Colonic mucosa (tissue), 4 donors: ENCODE measurements at places on chromosomes 6 and 20. TPM values are rescaled to one million over a fixed set of nuclear protein-coding genes. Genes with fewer than 3 reads are reported as not detected.
A peak's percentile ranks its signal among the peaks of the same experiment; 100 is the strongest.

- no peak overlapping the region for H3K4me3 ChIP-seq
- H3K27me3 ChIP-seq = no peaks in the 10 kb centered on the region
- no peak overlapping the region for H3K27ac ChIP-seq
- no peaks in the 10 kb centered on the region for H3K36me3 ChIP-seq
- H3K4me1 ChIP-seq = no peaks in the 10 kb centered on the region
- DNase-seq = no peak
These were observed 190.1 kb downstream of the CDH4 start for GRCh38 chr20:61442075-61442670.

DNA sequence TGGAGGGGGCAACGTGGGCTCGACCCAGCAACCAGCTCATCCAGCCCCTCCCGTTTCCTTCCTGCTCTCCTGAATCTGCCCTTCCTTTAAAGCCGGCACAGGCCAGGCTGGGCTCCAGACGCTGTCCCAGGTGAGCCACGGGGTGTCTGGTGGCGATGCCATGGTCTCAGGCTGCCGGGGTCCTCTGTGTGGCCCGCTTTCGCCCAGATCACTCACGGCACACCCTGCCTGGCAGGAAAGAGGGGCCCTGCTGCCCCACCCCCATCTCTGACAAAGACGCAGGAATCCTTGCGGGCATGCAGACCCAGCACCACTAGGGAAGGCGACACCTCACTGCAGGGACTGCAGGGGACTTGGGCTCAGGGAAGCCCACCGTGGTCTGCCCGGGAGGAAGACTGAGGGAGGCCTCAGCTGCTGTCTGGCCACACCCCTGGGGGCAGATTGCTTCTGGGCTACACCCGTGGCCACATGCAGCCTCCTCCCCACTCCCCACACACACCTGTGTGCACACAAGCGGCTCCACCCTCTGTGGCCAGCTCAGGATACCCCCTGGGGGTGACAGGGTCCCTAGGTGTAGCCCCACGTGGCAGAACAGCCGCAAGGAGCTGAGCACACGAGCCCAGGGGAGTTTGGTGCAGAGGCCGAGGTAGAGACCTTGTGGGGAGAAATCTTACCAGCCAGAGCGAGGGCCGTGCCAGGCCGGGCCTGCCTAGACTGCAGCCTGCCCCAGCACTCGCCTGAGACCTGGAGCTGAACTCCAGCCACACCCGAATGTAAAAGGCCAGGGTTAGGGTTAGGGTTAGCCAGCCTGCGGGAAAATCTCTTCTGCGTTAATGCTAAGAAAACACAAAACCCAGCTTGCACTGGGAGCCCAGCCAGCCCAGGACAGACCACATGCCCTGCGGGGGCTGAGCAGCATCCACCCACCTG, 104.6 kb downstream of the DLL1 start:
- no peak overlapping the region for H3K4me3 ChIP-seq
- no peaks in the 10 kb centered on the region for H3K4me1 ChIP-seq
- DNase-seq = peak; percentile 16
- H3K27ac ChIP-seq = no peak overlapping the region
- no peaks in the 10 kb centered on the region for H3K36me3 ChIP-seq
- H3K27me3 ChIP-seq = no peaks in the 10 kb centered on the region

GRCh38 chr6:17492350-17492749, 99.0 kb downstream of the CAP2 start:
- no peaks in the 10 kb centered on the region for H3K36me3 ChIP-seq
- H3K27me3 ChIP-seq = no peaks in the 10 kb centered on the region
- DNase-seq = no peak
- H3K27ac ChIP-seq = no peak overlapping the region
- peaks cover 10% of the 10 kb centered on the region for H3K4me1 ChIP-seq

DNA sequence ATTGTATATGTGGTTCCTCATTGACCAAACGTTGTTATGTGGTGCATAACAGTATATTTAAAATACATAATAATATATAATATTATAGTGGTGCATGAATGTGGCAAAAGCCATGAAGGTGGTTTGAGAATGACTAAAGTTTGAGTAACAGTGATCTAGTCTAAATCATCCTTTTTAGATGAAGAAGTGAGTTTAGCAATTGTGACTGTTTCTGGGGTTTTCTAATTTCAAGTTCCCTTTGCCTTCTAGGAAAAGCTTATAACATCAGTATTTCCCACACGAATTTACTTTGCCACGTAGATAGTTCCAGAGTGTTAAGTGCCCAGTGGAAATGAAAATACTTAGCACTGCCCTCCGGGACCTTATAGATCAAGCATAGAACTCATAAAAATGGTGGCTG, 40.9 kb downstream of the ARFGEF2 start:
- no peak for DNase-seq
- H3K4me1 ChIP-seq = no peaks in the 10 kb centered on the region
- peaks cover 4% of the 10 kb centered on the region for H3K36me3 ChIP-seq

OPN5 gene
- not detected for total RNA-seq

GRCh38 chr6:170147832-170148708, 142.8 kb downstream of the DLL1 start:
- no peaks in the 10 kb centered on the region for H3K27me3 ChIP-seq
- no peak for DNase-seq
- H3K4me3 ChIP-seq = no peak overlapping the region
- peaks cover 5% of the 10 kb centered on the region for H3K4me1 ChIP-seq
- no peak overlapping the region for H3K27ac ChIP-seq
- H3K36me3 ChIP-seq = no peaks in the 10 kb centered on the region

- no peaks in the 10 kb centered on the region for H3K4me1 ChIP-seq
- no peaks in the 10 kb centered on the region for H3K27me3 ChIP-seq
- H3K4me3 ChIP-seq = no peak overlapping the region
- DNase-seq = peak; percentile 25
- H3K36me3 ChIP-seq = no peaks in the 10 kb centered on the region
These were observed 468.0 kb downstream of the PREX1 start for GRCh38 chr20:48359692-48360341.

- no peaks in the 10 kb centered on the region for H3K4me1 ChIP-seq
- DNase-seq = no peak
- no peaks in the 10 kb centered on the region for H3K27me3 ChIP-seq
These were observed 608.1 kb downstream of the KIF16B start for GRCh38 chr20:15965165-15965564.

PARD6B gene
- total RNA-seq = 16.6 TPM

ZSCAN9 gene
- 8.9 TPM for total RNA-seq

DNA sequence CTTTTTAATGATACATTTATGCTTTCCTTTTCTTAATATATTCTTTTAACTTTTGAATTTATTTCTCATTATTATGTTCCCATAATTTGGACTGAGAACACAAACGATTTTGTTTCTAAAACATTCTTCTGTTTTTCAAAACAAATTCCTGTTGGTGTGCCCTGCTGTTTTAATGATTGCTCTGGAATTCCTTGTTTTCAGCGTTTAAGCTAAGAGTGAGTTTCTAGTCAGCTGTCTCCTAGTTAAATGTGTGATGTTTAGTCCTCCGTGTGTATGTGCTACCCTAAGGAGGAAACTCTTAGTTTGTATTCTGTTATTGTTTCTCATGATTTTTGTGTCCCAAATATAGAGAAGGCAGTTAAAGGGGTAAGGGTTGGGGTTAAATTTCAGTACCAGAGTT, 306.1 kb upstream of the RGS17 start:
- no peak for DNase-seq
- no peaks in the 10 kb centered on the region for H3K36me3 ChIP-seq
- H3K27ac ChIP-seq = no peak overlapping the region
- H3K4me1 ChIP-seq = no peaks in the 10 kb centered on the region
- no peaks in the 10 kb centered on the region for H3K27me3 ChIP-seq
